ENCODE measurements at places on chromosomes 11 and 22.

GRCh38 chr11:12066799-12067508 lies 43.4 kb upstream of the MICAL2 start:
- DNase-seq = no peak

DNA sequence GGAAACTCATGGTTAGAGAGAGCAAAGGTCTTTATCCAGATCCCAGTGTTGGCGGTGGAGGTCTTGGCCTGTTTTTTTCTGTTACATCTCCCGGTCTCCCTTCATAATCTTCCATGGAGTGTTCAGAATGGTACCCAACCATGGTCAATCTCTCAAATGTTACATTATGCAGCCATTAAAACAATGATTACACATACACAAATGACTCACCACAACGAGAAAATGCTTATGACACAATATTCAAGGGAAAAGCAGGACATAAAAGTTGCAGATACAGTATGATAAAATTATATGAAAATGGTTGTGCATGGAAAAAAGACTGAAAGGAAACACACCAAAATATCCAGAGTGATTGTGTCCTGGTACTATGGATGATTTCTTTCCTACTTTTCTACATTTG lies 17.8 kb upstream of the CSNK1E start:
- no peak for DNase-seq

DNA sequence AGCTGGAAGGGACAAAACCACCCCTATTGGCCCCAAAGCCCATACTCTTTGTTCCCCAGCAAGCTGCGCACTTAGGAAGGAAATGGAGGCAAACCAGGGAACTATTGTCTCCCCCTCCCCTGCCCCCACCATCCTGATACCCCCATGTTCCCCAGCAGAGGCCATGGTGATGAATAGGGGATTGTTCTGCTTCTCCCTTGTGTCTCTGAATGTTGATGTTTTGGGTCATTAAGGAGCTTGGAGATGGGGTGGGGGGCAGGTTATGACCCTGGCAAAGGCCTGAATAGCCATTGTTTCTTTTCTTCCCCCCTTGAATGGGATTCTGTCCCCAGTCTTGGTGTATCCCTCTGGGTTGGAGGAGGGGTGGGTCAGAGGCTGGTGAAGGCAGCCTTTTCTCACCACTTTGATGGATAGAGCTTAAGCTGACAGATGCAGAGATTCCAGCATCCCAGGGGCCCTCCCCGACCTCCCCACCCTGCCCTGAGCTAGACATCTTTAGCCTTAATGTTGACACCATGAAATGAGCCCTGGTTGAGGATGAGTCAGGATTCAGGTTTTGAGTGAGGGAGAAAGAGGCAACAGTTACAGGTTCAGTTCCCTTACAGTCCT lies 8.3 kb downstream of the DTX4 start:
- no peak for DNase-seq

DNA sequence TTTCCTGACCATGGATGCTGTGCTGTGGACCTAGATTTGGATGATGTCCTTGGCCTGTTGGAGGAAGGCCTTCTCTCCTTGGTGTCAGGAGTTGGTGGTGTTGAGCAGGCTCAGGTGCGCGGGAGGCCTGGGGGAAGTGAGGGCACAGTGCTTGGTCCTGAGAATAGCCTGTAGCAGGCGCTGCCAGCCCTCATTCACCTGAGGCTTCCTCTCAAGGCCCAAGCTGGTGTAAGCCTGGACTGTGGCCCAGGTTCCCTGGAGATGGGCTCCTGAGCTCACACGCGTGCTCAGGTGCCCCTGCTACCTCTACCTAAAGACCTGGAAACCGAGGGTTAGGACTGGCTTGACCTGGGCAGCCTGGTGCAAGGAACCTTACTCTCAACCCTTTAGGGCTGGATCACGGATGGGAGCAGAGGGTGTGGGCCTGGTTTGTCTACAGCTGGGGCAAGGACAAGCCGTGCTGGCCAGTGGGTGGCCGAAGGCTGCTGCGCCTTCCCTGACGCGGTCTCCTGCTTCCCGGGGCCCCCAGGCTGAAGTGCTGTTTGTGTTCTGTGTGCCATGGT lies 7.8 kb upstream of the GRAMD4 start:
- DNase-seq = no peak

- DNase-seq = no peak
Observed at GRCh38 chr11:133900176-133901105, 55.1 kb upstream of the SPATA19 start.

- DNase-seq = no peak
Observed at GRCh38 chr11:17528906-17529843, 15.0 kb downstream of the USH1C start.

DNA sequence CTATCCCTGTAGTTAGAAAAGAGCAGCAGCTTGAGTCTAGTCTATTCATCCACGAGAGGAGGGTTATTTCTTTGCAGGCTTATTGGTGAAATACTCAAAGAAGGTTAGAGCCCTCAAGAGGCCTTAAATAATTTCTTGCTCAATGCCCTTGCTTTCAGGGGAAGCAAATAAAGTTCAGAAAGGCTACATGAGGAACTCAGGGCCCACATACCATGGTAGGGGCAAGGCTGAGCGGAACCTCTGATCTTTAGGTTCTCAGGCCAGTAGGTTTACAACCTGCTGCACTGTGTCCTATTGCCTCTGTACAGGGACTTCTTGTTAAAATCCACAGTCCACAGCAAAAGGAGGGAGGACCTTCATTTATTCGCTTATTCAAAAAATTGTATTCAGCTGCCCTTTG lies 101.7 kb downstream of the ADAMTS15 start:
- no peak for DNase-seq

- no peak for DNase-seq
Observed at GRCh38 chr11:71501071-71501985, 25.7 kb upstream of the KRTAP5-7 start.

DNA sequence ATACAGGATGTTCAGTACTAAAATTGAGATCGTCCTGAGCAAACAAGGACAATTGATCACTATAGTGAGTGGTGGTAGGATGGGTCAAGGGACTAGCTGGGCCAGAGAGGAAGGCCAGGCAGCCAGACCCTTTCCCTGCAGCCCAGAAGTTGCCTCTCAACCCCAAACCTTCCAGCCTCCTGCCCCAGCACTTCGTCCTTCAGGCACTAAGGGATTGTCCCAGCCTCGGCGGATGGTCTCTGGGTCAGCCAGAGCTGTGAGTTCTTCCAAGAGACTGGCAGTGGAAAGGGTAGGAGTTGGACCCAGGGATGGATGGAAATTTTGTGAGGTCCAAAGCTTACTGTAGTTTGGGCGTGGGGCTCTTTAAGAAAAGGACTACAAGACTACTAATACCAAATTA lies 3.6 kb upstream of the LMO1 start:
- no peak for DNase-seq
